ENCODE measurements at places on chromosomes 2 and 18.

DNA sequence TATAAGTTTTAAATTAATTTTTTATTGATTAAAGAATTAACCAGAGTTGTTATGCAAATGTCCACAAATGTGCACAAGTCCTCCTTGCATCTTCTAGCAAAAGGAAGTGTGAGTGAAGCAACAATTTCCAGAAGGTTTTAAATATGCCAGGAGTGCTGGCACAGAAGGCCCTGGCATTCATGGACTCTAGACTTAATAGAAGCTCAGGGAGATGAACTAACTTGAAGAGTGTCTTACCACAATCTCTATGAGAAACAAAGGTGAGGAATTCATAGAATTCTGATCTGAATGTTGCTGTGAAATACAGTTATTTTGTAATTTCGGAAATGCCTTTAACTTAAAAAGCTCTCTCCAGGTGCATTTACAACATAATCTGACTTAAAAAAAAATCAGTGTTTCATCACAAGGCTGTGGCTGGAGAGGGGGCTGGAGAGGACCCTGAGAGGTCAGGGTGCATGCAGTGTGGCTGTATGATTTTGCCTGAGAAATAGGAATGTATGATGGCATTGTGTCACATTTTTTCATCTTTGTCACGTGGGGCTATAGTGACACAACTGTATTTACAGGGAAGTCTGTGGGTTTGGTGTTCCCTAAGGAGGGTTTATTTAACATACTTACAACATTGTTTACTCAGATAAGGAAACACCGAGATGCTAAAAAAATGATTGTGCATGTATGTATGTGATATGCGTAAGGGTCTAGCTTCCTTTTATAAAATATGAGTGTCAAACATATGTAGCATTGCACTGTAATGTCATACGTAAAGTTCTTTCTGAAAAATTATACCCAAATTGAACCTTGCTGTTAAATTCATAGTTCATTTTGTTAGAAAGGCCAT is 66.2 kb downstream of the MAP4K4 start:
- no peak for DNase-seq

- DNase-seq: no peak
Measured at GRCh38 chr2:3210257-3210656, 167.4 kb downstream of the EIPR1 start.

GRCh38 chr2:181307203-181307991 is 149.8 kb upstream of the ITGA4 start:
- DNase-seq: no peak

- no peak for DNase-seq
Measured at GRCh38 chr2:105378921-105379383, 19.9 kb downstream of the FHL2 start.

DNA sequence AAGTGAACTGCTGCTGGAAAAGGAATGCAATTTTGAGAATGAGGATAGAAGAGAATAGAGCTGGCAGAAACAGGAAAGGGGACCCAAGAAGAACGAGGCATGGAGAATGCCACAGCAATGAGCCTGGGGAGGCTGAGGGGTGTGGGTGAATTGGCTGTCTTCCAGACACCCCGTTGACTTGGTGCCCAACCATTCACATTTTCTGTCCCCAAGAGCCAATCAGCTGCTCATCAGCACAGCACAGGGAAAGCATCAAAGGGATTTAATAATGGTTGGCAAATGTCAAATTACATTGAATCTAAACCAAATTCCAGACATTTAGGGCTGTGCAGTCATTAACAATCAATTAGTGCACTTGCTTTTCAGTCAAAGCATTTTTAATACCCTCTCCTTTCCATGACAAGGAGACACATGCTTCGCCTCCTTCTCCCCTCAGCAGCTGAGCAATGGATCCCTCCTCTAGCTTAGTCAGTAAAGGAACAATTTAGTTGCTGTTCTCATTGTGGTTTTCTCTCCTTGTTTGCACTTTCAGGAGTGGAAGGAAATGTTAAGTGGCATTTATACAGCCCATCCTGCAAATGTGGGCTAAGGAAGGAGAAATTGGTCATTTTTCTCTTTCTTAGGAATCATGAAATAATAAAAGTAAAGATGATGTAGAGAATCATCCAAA is 98.8 kb downstream of the KLF7 start:
- DNase-seq: no peak

- no peak for DNase-seq
Measured at GRCh38 chr18:77617694-77618093, 368.0 kb downstream of the GALR1 start.

DNA sequence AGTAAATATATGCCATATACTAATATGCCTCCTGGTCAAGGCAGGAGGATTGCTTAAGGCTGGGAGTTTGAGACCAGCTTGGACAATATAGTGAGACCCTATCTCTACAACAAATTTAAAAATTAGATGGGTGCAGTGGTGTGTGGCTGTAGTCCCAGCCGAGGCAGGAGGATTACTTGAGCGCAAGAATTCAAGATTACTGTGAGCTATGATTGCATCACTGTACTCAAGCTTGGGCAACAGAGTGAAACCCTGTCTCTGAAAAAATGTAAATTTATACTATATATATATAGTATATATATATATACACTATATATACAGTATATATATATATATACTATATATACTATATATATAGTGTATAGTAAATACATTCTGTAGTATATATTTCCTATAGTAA is 30.0 kb upstream of the NPC1 start:
- DNase-seq: no peak

- no peak for DNase-seq
Measured at GRCh38 chr2:104416339-104417000, 437.4 kb upstream of the POU3F3 start.

GRCh38 chr2:170038734-170039133 is 139.2 kb upstream of the MYO3B start:
- DNase-seq: no peak

- DNase-seq: no peak
Measured at GRCh38 chr2:72114693-72115051, 33.0 kb downstream of the CYP26B1 start.

- no peak for DNase-seq
Measured at GRCh38 chr2:181566334-181567032, 90.4 kb downstream of the CERKL start.

DNA sequence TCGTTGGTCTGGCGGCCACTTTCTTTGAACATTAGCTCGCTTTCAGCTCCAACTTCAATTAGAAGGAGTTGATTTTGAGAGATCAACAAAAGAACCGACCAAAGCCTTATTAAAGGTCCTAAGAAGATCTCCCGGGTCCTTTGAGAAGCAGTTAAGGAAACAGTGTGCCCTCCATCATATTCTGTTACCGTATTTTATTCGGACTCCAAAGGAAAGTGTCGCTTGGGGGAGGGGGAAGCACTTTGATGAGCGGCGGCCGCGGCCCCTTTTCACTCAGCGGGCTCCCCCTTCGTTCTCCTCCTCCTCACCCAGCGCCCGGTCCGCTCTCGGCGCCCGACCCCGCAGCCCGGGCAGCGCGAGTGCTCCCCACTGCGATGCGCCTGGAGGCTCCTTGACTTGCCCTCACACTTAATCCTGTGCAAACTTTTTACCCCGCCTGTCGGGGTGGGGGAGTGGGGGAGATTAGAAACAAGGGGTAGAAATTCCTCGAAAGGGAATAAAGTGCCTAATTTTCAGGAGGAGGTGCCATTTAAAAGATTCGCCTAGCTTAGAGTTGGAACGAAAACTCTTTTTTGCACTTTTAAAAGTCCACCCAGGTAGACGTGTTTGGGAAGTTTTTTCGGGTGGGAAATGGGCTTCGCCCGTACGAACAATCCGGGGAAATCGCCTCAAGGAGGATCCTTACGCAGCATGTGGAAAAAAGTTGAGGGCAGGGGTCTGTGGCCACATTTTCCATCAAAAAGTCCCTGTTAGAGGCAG is 1.2 kb upstream of the OTX1 start:
- no peak for DNase-seq

DNA sequence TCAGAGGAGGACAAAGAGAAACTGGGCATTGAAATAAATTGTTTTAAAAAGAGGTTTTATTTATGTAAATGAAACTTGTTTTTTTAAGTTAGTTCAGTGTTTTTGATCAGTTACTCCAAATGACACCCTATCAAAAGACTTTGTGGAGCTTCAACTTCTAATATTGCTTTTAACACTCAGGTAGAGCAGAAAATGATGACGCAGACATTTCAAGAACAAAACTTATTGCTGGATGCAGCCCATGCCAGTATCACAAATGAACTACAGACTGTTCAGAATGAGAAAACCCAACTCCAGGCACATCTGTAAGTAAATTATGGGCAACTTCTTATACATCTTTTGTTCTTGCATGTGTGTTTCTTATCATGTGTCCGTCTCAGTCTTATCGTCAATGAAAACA is 36.4 kb downstream of the CCDC150 start:
- no peak for DNase-seq

GRCh38 chr2:10232096-10232815 is 70.4 kb upstream of the HPCAL1 start:
- DNase-seq: no peak

DNA sequence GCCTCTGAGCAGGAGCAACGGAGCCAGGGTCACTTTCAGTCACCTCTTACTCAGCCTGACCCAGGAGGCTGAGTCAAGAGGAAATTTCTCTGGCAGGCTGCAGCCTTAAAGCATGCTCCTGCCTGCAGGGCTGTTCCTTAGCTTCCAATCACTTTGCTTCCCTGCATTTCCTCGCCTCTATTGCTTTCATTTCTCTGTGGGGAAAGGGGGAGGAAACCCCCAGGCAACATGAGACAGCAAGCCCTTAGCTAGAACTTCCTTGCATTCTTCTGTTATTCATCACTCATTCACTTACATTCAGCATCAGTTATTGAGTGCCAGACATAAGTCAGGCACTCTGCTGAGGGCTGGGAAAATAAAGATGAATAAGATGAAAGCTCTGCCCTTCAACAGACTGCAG is 13.0 kb downstream of the XDH start:
- peak; percentile 93 for DNase-seq

- peak; percentile 29 for DNase-seq
Measured at GRCh38 chr18:5630057-5630899, 86.5 kb upstream of the EPB41L3 start.

GRCh38 chr2:48380208-48380607 is 149.7 kb upstream of the STON1 start:
- DNase-seq: no peak

DNA sequence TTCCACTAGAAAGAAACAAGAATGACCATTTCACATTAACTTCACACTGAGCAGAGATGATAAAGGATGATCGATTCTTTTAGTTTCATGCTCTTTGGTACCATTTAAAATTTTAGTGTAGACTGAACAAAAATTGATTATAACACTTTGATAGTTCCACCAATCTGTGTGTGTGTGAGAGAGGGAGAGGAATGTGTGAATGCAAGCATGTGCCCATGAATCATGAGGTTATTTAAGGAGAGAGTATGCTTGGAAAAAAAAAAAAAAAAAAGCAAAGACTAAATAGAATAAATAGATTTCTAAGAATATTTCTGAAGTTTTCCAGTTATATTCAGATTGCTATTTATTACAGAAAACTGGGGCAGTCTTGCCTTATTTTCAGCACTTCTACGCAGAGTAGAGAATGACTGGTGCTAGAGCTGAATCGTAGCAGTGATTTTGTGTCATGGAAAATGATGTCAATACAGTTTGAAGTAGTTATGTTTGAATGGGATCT is 900.8 kb downstream of the SLC4A3 start:
- no peak for DNase-seq

DNA sequence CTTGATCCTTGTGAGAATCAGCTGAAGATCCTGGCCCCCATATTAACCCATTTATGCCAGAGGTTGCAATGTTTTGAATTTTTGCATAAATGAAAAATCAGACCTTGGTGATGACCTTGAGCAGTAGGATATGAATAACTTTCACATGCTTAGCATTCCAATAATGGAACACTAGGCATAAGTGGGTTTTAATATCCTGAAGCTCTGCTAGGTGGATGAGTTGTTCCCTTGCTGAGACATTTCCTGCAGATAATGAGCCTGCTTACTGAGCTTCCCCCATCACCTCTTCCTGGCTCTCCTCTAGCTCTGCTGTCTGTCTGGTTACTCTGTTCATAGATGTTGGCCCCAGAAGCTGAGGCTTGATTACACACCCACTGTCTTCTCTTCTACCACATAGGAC is 25.5 kb upstream of the SEC11C start:
- no peak for DNase-seq

- no peak for DNase-seq
Measured at GRCh38 chr2:101717071-101717845, 19.8 kb downstream of the MAP4K4 start.

GRCh38 chr18:50654658-50655550 is 95.0 kb downstream of the MAPK4 start:
- DNase-seq: no peak

DNA sequence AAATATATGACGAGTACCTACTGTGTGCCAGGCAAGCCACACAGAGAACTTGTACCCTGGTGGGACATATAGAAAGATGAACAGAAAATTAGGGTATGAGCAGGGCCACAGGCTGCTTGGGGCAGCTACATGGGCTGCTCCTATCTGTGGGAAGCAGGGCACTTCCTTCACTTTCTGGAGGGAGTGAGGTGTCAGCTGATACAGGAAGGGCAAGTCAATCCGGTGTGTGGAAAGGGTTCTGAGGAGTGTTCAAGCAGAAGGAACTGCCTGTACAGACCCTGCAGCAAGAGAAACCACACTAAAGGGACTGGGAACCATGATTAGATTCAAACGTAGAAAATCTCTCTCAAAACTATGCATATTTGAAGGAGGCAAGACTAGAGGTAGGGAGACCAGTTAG is 58.6 kb upstream of the BCL11A start:
- no peak for DNase-seq

GRCh38 chr18:45957100-45957499 is 10.0 kb downstream of the EPG5 start:
- no peak for DNase-seq

DNA sequence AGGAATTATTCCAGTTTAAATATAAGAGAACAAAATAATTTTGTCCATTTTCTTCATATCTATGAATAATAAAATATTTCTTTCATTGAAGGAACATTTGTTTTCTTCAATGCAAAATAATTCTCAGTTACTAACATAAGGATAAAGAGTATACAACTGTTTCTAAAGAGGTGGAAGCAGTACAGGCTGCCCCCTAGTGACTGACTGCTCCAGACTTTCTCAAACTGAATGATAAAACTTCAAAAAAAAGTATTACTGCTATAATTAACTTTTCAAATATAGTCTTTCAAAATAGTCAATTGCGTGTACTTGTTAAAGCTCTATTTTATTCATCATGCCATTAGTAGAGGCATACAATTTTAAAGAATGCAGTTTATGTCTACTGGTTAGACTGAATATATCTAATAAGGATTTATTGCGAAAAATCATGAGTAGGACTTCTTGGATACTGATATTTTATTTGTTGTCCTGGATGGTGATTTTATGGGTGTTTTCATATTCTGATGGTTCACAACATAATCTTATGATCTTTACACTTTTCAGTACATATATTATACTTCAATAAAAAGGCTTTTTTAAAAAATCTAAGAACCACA is 100.1 kb downstream of the WDPCP start:
- DNase-seq: no peak
